ENCODE measurements at places on chromosomes 6 and 20. TPM values are rescaled to one million over a fixed set of nuclear protein-coding genes. Genes with fewer than 3 reads are reported as not detected.

The TGM3 gene
- total RNA-seq: not detected

The GSS gene
- 27.5 TPM for total RNA-seq

The ASF1A gene
- 18.8 TPM for total RNA-seq

The PRDM13 gene
- not detected for total RNA-seq

The DLGAP4 gene
- total RNA-seq: 95.2 TPM

The GPX5 gene
- total RNA-seq: not detected

The ARHGAP40 gene
- not detected for total RNA-seq

The CD83 gene
- total RNA-seq: 1.7 TPM

The KCNK5 gene
- 0.19 TPM for total RNA-seq

The MAP7 gene
- total RNA-seq: 1.5 TPM

The TP53TG5 gene
- total RNA-seq: 2.2 TPM

The ARMH2 gene
- not detected for total RNA-seq

The AGER gene
- total RNA-seq: 3.5 TPM

The RBBP8NL gene
- total RNA-seq: not detected

The OR12D3 gene
- not detected for total RNA-seq

The TFAP2C gene
- total RNA-seq: 0.22 TPM

The GTSF1L gene
- not detected for total RNA-seq

The PERP gene
- 59.3 TPM for total RNA-seq

The SLC17A1 gene
- not detected for total RNA-seq

The FGD2 gene
- total RNA-seq: 2.3 TPM

The SUN5 gene
- not detected for total RNA-seq

The ZNFX1 gene
- total RNA-seq: 24.0 TPM

The RSPO4 gene
- total RNA-seq: not detected

The SEMG1 gene
- not detected for total RNA-seq

The HCK gene
- total RNA-seq: 5.5 TPM

The KIAA1755 gene
- 7.0 TPM for total RNA-seq

The FAM83C gene
- not detected for total RNA-seq

The ADGRG6 gene
- total RNA-seq: 2.3 TPM

The MOG gene
- 2.0 TPM for total RNA-seq

The RAB44 gene
- total RNA-seq: 0.11 TPM

The AKAP7 gene
- total RNA-seq: 10.9 TPM
